ENCODE measurements at places on chromosomes 2 and 18.

- no peak for DNase-seq
Measured at GRCh38 chr2:234478121-234478858, 18.6 kb downstream of the ARL4C start.

GRCh38 chr2:105768961-105769452 is 24.3 kb downstream of the NCK2 start:
- no peak for DNase-seq

DNA sequence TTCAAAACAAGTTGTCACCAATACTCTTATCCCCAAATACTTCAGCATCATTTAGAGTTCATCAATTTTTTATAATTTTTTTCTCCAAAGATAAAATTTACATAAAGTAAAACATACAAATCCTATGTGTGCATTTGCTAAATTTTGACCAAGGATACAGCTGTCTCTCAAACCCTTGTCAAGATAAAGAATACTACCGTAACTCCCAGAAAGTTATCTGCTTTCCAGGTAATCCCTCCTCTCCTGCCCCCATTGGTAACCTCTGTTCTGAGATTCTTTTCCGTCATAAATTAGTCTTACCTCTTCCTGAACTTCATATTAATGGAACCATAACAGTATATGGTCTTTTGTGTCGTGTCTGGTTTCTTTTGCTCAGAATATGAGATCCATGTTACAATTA is 49.2 kb downstream of the BCL2L11 start:
- no peak for DNase-seq

DNA sequence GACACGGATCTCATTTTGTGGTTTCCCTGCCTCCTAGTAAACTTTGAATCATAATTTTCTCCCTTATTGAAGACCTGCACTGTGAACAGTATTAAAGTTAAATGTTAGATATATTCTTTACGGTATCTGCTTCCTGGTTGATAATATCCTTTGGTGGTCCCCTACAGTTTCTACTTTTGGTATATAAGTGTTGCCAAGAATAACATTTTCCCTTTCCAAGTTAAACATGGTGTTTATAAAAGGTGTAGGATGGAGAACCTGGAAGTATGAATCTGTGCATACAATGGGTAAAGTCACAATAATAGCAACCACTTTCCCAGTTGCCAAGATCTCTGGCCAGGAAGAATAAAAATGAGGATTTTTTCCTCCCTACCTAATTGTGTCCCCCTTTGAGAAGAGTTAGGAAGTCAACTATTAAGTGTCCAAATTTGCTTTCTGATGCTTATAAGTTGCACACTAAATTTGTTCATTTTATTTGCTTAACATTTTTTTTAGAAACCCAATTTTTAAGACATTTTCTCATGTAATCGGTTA is 201.0 kb upstream of the STK17B start:
- DNase-seq = no peak

GRCh38 chr18:4807604-4808293 is 352.6 kb upstream of the DLGAP1 start:
- DNase-seq = no peak

DNA sequence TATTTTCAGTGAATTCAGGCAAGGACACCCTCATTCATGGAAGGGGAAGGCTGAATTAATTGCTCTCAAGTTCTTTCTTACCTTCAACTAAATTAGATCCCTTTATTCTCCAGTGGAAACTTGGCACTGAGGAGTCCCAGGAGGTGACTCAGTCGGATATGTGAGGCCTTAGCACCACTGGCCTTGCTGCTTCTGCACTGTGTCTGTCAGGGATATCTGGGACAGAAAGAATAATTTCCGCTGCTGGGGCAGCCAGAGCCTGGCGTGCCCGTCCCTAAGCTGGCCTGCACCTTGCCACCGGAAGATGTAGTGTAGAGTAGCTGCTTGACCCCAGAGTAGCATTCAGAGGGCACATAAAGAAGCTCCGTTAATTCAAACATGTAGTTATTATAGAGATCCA is 53.4 kb downstream of the LIMS1 start:
- no peak for DNase-seq

DNA sequence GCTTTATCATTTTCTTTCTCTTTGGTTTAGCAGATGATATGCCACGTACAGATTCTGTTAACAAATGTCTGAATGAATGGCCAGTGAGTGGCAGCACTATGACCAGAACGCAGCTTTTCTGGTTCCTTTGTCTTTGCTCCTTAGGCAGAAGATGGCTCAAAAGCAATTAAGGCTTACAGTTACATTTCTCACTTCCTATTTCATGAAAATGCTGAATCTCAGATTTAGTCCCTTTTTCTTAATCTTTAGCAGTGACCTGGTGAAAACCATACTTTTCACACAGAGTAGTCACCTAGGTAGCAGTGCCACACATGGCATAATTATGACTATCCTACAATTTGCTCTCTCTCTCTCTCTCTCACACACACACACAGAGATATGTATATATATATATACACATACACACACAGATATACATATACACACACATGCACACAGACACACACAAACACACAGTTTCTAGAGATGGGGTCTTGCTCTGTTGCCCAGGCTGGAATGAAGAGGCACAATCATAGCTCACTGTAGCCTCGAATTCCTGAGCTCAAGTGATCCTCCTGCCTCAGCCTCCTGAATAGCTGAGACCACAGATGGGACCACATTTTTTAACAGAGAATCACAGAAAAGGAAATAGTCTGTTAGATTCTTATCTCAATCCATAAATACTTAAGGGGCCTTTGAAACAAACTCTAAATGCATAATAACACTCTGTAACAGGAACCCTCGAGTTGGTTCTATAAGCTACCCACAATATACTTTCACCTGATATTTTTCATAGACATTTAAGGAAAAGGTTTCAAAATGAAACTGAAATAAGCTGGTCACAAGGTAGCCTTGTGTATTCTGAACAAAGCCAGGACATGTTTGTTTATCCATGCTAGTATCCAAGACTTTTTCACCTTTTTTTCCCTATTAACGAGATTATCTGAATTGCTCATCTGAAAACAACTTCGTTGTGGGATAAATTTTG is 11.6 kb downstream of the PDE6D start:
- DNase-seq = no peak

DNA sequence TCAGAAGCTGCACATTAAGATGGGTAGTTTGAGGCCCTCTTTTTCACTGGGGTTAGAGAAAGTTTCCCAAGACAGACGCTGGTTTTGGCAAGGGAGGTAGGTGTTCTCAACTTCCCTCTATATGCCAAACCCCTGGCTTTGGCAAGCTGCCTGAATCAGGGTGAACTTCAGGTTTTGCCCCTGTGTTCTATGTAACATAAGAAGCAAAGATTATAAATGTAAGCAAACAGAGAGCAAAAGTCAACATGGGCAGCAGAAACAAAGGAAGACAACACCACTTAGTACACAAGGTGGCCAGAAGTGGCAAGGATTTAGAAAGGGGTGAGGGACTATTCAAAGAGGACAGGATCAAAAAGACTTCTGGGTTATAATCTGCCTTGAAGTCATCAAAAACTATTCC is 70.5 kb upstream of the TFCP2L1 start:
- no peak for DNase-seq

- no peak for DNase-seq
Measured at GRCh38 chr2:136134126-136134525, 16.2 kb upstream of the CXCR4 start.

DNA sequence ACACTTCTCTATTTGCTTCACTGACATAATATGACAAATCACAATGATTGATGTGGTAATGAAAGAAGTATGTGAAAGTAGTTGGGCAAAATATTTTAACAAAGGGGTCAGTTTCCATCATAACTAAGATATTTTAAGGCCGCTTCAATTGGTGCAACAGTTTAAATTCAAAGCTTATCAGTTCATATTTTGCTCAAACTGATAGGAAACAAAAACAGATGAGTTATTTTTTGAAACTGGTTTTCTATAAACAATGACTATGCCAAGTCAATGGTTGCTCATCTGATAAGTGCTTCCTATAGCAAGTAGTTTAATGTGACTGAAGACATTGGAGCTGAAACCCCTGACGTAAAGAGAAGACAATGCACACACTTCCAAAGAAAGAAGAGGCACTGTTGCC is 1290.7 kb downstream of the SUCLG1 start:
- no peak for DNase-seq

DNA sequence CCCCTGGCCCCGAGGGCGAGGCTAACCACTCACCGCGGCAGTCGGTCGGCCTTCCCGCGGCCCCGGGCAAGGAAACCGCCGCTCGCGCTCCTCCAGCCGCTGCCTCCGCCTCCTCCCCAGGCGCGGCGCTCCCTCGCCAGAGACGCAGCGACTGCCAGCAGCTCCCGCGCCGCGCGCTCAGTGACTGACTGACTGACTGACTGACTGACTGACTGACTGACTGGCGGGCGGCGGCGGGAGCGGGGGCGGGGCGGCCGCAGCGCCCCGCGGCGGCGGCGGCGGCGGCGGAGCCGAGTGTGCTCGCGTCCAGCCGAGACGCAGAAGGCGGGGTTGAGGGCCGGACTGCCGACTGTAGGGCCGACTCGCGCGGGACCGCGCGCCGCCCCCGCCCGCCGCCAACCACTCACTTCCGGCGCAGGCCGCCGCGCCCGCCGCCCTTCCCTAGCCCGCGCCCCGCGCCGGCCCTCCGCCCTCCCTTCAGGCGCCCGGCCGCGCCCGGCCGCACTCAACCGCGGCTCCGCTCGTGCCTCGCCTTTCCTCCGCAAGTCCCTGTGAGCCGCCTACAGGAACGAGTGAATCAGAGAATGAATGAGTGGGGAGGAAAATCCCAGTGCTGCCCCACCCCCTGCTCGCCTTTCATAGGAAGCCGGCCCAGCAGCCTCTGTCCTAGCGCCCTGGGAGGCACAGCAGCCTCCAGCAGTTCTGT is at the start of gene RAPH1:
TSS of gene RAPH1 (minus strand) at position 224 of the 706 bp plus-strand sequence. CDS start 39,948 bp downstream, outside the sequence.
- peak; percentile 19 for DNase-seq

DNA sequence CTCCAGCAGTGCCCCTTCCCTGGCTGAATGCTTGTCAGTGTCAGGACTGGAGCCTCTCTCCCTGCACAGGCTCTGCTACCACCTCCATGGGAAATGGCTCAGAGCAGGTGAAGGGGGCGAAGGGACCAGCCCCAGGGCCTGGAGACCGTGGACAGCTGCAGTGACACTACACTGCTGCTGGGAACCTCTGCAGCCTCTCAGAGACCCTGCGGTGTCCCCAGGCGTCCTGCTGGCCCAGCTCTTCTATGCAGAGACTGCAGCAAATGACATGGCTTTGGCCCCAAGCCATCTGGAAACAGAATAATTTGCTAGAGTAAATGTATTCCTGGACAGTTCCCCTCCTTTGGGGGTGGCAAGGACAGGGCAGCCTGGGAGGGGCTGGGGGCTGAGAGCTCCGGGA is 53.2 kb downstream of the CIB4 start:
- DNase-seq = no peak

- no peak for DNase-seq
Measured at GRCh38 chr2:197804758-197805714, 643 bp downstream of the PLCL1 start.

DNA sequence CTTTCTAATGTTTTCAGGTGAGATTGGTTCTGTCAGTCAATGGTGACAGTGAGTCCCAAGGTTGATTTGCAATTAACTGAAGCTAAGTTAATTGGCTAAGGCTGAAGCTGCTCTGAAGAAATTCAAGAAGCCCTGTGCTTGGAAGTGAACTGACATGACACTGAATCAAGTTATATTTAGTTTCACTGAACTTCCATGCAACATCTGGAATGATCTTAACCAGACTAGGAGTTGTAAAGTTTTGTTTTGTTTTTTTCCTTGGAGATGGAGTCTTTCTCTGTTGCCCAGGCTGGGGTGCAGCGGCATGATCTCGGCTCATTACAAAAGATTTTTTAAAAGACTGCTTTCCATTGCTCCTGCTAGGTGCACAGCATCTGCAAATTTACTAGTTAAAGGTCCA is 11.4 kb downstream of the SERPINB5 start:
- DNase-seq = no peak

GRCh38 chr2:49028101-49028500 is 126.2 kb downstream of the FSHR start:
- DNase-seq = no peak

GRCh38 chr2:240021488-240022104 is 3.5 kb downstream of the NDUFA10 start:
- no peak for DNase-seq

DNA sequence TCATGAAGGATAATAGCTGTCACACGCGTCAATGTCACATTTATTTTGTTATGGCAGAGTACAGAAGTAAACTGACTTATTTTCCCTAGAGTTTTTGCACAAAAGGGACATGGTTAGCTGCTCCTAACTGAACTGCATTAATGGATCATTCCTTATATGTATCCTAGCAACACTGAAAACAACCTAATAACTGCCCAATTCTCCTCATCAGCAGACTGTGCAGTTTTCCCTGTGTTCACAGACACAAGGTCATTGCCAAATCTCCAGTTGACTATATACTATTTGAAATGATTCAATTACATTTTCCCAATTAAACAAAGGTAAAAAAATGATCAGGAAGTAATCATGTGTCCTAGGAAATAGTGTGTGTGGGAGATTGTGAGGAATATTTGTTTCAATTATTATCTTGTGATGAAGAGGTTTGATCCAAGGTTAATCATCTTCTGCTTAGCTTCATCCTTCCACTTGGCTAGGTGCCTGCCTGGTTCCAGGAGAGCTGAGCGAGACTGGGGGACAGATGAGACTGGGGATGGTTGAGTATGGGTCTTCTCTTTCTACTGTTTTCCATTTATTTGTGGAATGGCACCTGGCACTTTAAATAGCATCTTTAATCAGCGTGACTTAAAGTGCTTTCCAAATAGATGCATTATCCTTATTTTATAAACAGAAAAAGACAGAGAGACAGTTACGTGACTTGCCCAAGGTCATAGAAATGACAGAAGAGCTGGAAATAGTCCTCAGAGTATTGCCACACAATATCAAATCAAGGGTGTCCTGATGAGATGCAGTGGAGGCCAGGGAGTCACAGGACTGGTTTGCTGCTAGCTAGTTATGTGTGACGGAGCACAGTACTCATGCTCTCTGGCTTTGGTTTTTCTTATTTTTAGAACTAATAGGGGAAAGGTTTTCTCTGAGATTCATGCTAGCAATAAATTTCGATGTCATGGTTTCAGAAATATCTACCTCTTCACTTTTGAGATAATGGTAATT is 335.6 kb downstream of the PIK3C3 start:
- DNase-seq = no peak

- DNase-seq = no peak
Measured at GRCh38 chr2:236568922-236569572, 578 bp upstream of the ACKR3 start.

GRCh38 chr2:229273723-229274338 is 2.7 kb upstream of the PID1 start:
- no peak for DNase-seq

- no peak for DNase-seq
Measured at GRCh38 chr2:127011796-127012195, 95.2 kb downstream of the BIN1 start.

DNA sequence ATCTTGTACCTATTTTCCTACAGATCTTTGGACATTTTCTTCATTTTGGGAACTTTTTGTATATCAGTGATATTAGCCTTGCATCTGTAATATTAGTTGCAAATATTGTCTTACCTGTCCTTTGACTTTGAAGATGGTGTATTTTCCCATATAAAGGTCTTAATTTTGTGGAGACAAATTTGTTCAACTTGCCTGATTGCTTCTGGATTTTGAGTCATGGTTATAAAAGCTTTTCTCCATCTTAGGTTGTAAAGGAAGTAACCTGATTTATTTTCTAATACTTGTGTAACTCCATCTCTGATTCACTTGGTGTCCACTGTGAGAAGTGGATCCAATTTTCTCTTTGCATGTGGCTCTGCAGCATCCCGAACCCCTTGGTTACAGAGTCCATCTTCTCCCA is 97.7 kb upstream of the OTOS start:
- no peak for DNase-seq

- no peak for DNase-seq
Measured at GRCh38 chr2:128605421-128605820, 286.8 kb upstream of the HS6ST1 start.
